ENCODE measurements at places on chromosomes 2 and 18.

- no peak for DNase-seq
Observed at GRCh38 chr18:74623047-74623816, 25.6 kb downstream of the ZNF407 start.

- DNase-seq, result no peak
Observed at GRCh38 chr2:208049441-208049840, 24.1 kb upstream of the PLEKHM3 start.

- DNase-seq, result no peak
Observed at GRCh38 chr2:174585657-174586252, 11.8 kb downstream of the WIPF1 start.

GRCh38 chr2:51237626-51238271, 205.8 kb upstream of the NRXN1 start:
- DNase-seq, result no peak

DNA sequence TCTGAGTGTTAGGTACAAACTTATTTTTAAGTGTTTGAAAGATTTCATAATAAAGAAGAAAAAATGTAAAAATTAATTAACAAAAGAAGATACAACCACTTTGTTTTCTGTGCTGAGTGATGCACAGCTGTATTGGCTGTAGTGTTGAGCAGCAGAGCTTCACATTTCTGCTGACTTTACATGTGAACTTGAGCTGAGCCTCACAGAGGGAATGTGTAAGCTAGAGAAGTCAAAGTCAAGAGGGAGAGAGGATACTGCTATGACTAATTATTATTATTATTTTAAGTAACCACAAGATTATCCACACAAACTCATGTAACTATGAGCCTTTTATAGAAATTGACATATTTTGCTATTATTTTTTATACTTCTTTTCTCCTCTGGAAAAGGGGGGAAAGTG, 159.1 kb upstream of the ZSWIM2 start:
- DNase-seq, result no peak

DNA sequence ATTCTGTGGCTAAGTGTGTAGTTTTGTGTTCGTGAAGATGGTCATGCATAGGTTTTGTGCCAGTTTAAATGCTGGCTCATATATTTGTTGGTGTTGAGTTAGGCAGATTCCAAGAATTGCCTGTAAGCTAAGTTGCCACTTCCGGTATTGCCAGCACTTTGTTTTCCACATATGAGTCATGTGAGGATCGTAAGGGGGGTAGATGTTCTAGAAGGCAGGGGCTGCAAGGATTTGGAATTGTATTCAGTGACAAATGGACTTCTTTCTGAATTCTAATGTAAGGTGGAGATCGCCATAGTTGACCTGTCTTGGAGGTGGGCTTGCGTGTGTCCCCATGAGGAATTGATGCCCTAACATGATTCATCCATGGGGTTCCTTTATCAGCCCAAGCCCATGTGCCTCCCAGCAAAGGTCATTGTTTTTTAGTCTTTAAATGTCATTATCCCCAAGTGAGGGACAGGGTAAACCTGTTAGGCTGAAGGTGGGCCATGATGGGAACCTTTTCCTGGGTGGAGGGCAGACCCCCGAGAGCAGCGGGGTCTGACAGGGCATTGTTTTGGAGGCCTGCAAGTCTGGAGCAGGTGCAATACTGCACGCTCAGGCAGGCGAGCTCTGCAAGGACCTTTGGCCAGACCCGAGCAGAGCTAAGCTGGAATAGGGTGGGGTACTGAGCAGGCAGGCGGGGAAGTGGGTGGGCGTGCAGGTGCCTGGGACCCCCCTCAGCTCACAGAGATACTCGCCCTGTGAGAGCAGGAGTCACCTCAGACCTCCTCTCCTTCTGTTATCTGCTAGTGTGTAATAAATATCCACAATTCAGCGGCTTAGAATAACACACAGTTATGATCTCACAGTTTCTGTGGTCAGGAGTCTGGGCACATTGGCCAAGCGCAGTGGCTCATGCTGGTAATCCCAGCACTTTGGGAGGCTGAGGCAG, 77.4 kb downstream of the LRRFIP1 start:
- DNase-seq, result no peak

DNA sequence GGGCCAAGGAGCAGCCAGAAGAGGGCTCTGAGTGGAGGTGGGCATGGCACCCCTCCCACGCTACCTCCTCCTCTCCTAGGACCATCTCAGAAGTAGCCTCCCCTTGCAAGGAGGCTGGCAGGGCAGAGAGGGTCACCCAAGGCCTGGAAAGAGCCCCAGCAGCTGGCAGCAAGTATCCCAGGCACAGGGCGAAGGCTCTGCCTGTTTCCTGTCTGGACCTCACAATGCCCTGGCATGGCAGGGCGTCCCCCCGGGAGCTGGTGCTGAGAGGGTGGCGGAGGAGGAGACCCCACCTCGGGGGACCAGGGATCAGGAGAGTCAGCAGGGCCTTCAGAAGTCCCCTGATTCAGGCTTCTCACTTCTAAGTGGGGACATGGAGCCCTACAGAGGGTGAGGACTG, 66.2 kb upstream of the TAF1B start:
- no peak for DNase-seq

GRCh38 chr18:63783394-63783793, 8.2 kb downstream of the SERPINB7 start:
- no peak for DNase-seq

GRCh38 chr2:18600255-18600613, 10.9 kb upstream of the NT5C1B start:
- DNase-seq, result no peak

DNA sequence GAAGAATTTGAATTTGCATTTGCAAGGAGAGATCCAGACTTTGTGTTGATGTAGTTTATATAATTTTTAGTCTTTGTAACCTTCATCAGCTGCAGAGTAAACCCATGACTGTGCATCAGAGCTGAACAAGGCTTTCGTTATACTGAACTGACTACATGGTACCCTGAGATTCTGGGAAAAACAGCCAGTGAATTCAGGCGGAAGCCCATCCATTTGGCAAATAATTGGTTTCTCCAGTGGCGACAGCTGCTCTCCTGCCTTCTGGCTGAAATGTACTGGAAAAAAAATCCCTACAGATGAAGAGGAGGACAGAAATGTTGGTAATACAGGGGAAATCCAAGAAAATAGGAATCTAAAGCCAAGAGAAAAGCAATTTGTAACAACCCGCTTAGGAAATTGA, 657.5 kb upstream of the CDH7 start:
- no peak for DNase-seq

- DNase-seq, result no peak
Observed at GRCh38 chr2:191818725-191819350, 28.1 kb downstream of the CAVIN2 start.

DNA sequence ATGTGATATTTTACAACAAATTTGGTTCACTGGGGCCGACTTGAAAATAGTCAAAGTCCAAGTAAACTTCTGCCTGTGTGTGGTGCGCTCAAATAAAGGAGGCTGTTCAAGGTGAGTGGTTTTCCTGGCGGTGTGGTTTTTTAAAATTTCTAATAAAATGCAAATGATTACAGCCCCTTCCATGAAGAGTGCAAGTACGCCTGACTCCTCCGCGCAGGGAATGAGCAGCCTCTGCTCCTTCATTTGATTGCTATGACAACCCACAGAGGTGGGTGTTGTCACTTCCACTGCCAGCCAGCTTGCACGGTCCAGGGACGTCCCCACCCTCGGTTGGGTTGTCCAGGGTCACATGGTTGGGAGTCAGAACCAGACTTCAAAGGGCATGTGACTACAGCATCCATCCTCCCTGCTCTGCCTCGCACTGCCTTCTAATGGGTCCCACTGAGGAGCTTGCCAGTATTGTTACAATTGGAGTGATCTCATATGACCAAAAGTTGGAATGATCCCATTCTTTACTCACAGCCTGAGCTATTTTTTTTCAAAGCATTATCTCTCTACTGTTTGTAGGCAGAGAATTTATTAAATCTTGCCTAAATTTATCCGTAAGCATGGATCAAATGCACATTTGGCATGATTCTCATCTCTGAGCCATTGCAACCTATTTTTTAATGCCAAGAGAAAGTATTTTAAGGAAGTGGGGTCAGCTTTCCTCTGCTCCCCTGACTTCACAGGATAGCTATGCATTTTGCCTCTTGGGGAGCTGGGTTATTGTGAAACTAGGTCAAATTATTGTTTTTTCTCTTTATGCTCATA, 121.3 kb downstream of the AGAP1 start:
- DNase-seq, result no peak

- DNase-seq, result no peak
Observed at GRCh38 chr2:120432293-120432975, 86.5 kb downstream of the INHBB start.

- DNase-seq, result no peak
Observed at GRCh38 chr18:46265196-46266156, 161.3 kb downstream of the HAUS1 start.

GRCh38 chr2:233882353-233882752, 14.2 kb upstream of the MSL3B start:
- no peak for DNase-seq

DNA sequence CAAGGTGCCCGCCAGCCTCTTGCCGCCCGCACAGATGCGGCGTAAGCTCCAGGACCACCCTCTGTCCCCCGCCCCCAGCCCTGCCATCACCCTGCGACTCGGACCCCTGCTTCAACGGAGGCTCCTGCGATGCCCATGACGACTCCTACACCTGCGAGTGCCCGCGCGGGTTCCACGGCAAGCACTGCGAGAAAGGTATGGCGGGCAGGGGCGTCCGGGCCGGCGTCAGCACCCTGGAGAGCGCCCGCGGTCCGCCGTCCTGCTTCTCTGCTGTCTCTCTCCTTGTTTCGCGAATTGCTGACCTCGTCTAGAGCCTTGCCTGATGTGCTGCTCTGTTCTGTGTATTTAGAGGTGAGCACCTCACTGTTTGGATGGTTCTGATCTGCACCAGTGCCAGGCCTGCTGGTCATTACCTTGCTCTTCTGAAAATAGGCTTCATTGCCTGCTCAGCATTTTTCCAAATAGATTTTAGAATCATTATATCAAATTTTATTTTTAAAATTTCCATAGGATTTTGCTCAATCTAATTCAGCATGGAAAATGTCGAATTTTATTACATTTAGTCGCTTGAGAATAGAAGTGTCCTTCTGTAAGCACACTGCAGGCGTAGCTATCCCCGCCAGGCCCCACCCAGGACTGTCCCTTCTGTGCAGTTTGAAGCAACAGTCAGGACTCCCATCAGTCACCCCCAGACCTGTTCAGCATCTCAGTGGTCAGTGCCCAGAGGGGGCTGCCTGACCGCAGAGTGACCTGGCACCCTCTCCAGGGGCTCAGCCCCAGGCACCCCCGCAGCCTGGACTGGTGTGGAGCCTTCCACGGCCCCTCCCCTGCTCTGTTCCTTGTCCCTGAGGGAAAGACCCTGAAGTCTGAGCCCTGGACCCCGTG, 51.6 kb downstream of the SNED1 start:
- DNase-seq, result no peak

- no peak for DNase-seq
Observed at GRCh38 chr2:183063083-183063482, 15.5 kb upstream of the DUSP19 start.

DNA sequence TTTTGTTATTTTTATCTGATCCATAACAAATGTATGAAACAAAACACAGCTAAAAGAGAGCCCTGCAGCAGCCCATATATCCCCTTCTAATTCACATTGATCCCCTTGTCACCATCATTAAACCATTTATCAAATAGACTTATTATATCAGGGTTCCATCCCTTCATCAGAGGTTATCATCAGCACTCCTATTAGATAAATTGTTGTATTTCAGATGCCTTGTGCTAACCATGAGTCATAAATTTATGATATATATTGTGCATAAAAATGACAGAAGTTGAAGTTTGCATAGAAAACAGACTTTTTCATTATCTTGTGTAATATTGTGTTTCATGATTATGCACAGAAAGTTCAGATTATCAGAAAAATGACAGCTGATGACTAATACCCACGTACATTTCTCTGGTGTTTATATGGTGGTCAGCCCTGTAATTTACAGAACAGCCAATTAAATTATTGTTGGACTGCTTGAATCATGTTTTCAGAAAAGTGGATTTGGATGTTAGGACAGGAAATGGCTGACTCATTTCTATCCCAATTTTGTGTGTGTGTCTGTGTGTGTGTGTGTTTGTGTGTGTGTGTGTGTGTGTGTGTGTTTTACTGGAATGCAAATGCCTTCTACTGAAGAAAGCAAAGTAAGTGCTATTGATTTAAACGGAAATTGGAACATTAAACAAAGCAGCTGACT, 80.9 kb downstream of the PPP1R1C start:
- DNase-seq, result no peak

- no peak for DNase-seq
Observed at GRCh38 chr2:39156107-39156506, 35.3 kb upstream of the SOS1 start.

DNA sequence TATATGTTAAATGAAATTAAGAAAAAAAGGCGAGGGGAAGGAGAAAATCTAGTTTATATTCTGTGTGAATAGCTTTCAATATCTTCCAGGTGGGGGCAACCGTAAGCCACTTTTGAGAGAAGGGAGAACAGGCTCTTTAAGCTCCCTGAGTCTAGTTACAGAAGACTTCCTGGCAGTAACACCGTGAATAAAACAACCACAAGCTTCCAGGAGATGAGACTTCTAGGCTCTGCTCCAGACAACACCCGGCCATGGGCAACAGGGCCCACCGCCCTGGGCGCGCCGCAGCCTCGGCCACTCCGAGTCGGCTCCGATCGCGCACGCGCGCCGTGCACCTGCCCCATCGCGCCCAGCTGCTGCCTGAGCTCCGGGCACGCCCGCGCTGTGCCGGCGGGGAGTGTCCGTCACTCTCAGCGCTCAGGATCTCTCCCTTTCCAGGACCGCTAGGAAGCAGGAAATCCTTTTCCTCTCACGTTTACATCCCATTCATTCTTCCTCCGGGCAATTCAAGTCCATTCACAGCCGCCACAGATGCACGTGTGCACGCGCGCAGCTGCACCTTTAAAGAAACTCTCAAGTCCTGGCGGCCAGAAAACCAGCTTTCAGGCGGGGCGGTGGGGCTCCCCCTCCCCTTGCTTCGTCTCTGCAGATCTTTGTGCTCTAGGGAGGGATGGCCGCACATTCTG, 19.4 kb upstream of the PAX3 start:
- DNase-seq, result no peak
